Globus pallidus (tissue), 1 donor: ENCODE measurements at places on chromosomes 4 and X.

DNA sequence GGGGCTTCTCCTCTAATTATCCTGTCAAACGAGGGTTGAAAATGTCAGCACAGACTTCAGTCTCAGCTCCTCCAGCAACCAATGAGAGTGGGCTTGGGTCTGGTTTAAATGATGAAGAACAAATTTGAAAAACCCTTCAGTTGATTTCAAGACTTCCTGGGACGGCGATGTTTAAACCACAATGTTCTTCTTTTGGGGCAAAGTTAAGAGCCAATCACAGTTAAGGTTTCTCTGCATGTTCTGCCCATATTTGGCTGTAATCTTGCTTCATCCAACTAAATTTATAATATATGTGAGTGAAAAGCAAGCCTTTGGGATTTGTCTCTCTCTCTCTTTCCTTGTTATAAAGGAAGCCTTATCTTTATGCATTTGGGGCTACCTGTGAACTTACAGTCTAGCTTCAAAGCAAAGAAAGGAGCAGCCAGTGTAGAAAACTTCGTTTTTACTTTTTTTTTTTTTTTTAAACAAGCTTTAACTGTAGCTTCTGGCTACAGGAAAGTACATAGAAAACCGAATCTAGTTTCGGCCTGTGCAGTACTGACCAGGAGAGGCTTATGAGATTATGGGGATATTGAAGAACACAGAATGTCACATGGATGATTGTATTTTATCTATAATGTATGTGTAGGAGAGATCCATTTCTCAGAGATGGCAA, 46.8 kb upstream of the FAM9C start:
- DNase-seq: peak; percentile 29

- peak; percentile 87 for DNase-seq
These were observed 560.5 kb downstream of the MID1IP1 start for GRCh38 chrX:39361736-39362135.

DNA sequence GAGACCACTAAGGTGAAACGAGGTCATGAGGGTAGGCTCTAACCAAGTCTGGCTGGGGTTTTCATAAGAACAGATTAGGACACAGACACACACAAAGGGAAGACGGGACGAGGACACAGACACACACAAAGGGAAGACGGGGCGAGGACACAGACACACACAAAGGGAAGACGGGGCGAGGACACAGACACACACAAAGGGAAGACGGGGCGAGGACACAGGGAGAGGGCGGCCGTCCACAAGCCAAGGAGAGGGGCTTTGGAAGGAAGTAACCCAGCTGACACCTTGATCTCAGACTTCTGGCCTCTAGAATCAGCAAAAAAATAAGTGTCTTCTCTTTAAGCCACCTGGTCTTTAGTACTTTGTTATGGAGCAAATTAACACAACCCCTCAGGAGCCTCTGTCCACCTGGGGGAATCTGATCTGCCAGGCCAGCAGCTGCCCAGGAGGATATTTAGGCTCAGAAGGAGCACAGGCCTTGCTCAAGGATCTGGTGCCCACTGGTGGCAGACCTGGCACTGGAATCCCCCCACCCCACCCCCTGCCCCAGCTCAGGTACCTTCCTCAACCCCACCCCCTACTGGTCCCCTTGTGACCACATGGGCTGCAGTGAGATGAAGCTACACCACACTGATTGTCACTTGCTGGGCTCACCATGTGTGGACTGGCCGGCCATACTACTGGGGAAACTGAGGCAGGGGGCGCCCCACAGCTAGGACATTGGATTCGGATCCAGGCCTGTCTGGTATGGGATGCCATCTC, 2.8 kb downstream of the ABLIM2 start:
- DNase-seq: no peak

DNA sequence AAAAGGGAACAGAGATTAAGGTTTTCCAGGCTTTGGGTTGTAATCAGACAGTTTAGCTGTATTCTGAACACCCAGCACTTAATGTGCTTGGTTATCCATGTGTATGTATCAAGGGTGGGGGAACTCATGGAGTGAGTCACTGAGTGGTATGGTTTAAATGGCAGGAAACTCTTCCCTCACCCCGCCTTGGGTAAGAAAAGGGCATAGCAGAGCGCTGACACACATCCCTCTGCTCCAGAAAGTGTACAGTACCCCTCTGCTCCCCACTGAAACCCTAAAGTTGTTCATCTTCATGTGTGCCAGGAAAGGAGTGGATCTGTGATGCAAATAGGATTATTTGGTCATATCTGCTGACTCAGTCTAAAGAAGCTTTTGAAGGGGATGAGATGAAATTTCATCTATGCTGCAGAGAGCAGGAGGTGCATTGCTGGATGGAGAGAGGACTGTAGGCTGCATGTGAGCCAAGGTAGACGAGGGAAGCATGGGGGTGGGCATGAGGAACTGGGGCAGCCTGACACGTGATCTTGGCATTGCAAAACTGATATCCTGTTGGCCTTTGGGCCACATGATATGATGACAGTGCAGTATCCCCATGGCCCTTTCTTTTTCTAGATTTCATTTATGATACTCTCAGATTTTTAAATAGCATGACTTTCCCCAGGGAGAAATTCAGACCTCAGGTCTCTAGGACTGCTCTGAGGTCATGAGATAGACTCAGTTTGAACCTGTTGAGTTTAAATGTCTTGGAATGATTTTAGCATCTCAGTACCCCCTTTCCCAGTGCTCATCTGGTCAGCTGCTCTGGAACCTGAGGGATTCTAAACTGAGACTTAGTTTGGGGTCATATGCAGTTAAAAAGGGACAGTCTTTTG, 84.8 kb downstream of the TMEM164 start:
- no peak for DNase-seq

GRCh38 chr4:125091101-125091500, 223.7 kb upstream of the FAT4 start:
- DNase-seq: no peak

- DNase-seq: no peak
These were observed 109.5 kb downstream of the DDX60 start for GRCh38 chr4:168208957-168209614.

GRCh38 chr4:150126864-150127203, 48.6 kb downstream of the DCLK2 start:
- DNase-seq: no peak

GRCh38 chrX:150934453-150934852, 36.0 kb upstream of the CD99L2 start:
- DNase-seq: no peak

DNA sequence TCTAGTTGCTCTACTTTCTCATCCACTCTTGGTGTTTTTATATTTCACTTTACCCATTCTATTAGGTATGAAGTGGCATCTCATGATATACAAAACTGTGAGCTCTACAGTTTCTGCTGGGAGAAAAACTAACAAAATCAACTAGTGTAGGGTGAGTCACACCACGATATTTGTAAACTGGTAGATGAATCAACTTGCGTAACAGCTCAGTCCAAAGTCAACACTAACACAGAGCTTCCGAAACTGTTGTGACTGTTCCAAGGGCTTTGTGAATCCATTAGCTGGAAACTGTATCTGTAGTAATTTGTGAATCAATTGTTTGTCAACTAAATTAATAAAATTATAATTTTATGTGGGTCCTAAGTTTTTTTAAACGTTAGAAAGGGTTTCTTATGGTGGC, 119.8 kb upstream of the TSPAN5 start:
- DNase-seq: no peak

GRCh38 chrX:136878423-136878822, 2.1 kb downstream of the RBMX start:
- DNase-seq: no peak

DNA sequence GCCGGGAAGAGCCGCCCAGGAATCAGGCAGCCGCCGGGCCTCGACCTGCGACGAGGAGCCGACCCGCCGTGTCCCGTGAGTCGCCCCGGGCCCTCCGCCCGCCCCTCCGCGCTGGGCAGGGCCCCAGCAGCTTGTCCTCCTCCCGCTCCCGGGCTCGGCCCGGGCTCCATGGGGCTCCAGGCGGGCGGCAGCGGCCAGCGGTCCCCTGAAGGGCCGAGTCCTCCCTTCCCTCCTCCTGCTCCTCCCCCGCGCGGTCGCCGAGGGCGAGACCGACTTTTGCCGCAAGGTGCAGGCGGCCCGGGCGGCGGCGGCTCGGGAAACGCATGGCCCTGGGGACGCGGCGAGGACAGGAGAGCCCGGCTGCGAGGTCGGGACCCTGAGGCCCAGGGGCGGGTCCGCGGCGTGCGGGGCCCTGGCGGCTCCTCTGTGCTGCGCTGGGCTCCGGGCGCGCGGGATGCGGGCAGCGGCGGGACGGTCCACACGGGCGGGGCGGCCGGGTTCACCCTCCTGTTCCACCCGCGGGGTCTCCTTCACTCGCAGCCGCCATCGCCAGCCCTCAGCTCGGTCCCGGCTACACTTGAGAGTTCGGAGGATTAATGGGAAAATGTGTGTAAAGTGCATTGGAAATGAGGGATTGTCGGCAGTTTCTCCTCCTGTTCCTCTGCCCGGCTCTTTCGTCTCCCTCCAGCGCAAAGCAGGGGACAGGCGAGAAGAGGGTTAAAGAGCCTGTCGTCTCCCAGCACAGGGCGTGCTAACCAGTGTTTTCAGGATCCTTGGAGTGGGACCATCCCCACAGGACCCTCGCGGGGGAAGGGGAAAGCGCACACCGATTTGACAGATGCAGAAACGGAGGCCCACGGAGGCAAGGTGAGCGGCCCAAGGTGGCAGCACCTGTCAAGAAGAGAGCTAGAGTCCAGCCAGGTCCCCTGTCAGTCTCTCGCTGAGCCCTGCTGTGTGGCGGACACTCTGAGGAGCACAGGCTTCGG, 16.6 kb upstream of the ZNF718 start:
- no peak for DNase-seq

DNA sequence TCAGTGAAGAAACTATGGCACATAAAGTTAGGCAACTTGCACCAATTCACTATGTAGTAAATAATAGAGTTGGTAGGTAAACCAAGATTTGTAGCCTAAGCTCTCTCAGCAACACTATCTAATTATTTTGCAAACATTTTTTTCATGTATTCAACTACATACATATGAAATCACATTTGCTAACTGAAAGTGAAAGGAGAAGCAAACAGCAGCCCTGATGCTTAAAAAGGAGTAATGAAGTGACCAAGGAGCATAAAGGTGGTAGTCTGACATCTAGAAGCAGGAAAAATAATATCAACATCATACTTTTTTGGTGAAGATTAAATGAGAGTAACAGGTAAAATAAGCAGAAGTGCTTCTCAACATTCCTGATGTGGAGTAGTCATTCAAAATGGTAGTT, 603.7 kb downstream of the GRXCR1 start:
- no peak for DNase-seq

GRCh38 chr4:155164718-155165117, 43.7 kb upstream of the NPY2R start:
- no peak for DNase-seq

DNA sequence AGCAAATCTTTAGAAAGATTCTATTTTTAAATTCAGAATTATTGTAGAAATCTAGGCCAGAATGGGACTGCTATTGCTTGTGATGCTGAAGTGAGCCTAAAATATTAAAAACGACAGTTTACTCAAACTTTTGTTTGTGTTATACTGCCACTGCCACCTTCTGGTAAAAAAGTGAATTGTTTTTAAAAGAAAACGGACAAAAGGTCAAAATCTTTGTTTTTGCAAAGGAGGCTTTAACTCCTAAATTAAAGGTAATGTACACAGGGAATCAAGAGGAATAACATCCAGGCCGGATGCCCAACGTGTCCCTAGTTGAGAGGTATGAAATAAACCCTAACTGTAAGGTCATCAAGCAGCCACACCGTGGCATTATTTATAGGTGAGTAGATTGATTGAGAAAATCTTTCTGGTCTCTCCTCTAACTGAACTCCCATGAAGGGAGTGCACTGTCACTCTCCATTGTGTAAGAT, 338.3 kb upstream of the GALNT7 start:
- DNase-seq: peak; percentile 3

DNA sequence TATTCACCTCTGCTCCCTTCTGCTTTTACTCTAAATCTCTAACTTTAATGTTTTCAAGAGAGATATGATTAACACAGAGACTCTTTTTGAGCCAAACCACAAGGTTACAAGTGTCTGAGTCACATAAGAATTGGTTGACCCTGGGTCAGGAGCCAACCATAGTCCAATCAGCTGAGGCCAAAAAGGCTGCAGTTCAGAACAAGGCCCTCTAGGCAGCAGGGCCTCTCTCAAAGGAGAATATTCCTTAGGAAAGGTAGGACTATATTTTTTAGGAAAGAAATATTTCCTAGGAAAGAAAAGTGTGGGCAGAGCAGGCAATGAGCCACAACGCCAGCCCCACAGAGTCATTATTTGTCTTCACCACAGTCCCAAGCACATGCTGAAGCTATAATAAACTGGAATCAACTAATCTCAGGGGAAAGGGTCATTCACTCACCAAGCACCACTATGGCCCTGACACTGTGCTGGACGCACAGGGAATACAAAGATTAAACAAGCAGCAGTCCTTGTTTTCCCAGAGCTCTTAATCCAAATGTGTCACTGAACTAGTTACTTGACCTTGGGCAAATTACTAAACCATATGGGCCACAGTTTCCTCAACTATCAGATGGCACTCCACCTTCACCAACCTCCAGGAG, 2.2 kb downstream of the ATP8A1 start:
- DNase-seq: no peak

DNA sequence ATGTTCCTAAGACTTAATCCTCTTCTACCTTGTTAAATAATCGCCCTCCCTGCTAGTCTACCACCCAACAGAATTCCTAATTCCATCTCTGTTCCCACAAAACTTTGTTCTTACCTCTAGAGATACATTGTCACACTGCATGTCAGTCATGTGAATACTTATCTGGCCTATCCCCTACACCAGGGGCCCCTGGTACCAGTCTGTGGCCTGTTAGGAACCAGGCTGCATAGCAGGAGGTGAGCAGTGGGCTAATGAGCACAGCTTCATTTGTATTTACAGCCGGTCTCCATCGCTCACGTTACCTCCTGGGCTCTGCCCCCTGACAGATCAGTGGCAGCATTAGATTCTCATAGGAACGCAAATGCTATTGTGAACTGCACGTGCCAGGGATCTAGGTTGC, 73.9 kb downstream of the APBB2 start:
- DNase-seq: no peak

DNA sequence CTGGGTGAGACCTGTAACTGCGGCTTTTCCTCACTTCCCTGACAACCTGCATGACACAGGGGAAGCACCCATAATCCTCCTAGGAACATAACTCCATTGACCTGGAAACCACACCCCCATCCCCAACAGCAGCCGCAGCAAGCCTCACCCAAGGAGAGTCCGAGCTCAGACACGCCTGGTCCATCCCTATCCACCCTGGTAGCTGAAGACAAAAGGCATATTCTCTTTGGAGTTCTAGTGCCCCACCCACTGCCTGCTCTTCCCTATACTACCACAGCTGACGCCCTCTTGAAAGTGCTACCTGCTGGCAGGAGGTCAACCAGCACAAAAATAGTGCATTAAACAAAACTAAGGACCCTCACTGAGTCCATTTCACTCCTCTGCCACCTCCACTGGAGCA, 1080.9 kb upstream of the IGFBP7 start:
- no peak for DNase-seq

DNA sequence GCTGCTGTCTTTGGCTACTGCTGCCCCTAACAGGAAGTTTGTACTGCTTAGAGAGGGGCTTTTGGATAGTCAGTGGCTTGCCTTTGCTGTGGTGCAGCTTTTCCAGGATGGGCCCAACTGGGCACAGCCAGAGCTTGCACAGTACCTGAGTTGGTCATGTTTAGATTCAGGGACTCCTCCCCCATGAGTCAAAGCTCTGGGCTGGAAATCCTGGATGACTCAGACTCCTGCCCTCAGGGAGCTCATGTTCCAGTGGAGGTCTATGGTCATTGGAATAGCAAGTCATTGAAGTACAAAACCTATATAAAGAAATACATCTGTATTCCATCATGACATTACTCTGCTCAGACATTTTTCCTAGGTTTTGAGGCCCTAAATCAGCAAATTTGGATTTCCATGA, 66.7 kb upstream of the PJA1 start:
- no peak for DNase-seq

GRCh38 chr4:4311193-4311592, 21.1 kb downstream of the ZBTB49 start:
- no peak for DNase-seq

GRCh38 chr4:47368211-47368610, 95.3 kb downstream of the COMMD8 start:
- no peak for DNase-seq
